Glutamatergic neuron (in vitro differentiated cells): ENCODE measurements at places on chromosomes 3 and 15. TPM values are rescaled to one million over a fixed set of nuclear protein-coding genes. Genes with fewer than 3 reads are reported as not detected.

SUSD5 gene
- total RNA-seq, result 2.0 TPM

LMCD1 gene
- 1.3 TPM for total RNA-seq

EOGT gene
- 17.2 TPM for total RNA-seq

GABRR3 gene
- not detected for total RNA-seq

HGD gene
- total RNA-seq, result not detected

ATP13A4 gene
- total RNA-seq, result 0.93 TPM

DNA sequence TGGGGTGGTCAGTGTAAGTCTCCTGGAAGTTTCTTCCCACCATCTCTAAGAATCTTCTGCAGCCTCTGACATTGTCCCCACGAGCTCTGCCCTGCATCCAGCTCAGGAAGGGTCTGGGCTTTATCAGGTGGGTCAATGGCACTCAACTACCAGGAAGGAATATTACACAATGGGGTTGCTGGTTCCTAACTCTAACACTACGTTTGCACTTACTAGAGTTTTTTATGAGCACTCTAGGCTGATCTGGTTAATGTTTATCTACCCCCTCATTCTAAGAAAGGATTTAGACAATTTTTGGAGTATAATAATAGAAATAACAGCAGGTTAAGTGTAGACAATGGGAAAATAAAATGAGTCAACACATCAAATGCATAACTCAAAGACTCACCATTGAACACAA, 411.1 kb upstream of the RGMA start:
- DNase-seq, result no peak

DNA sequence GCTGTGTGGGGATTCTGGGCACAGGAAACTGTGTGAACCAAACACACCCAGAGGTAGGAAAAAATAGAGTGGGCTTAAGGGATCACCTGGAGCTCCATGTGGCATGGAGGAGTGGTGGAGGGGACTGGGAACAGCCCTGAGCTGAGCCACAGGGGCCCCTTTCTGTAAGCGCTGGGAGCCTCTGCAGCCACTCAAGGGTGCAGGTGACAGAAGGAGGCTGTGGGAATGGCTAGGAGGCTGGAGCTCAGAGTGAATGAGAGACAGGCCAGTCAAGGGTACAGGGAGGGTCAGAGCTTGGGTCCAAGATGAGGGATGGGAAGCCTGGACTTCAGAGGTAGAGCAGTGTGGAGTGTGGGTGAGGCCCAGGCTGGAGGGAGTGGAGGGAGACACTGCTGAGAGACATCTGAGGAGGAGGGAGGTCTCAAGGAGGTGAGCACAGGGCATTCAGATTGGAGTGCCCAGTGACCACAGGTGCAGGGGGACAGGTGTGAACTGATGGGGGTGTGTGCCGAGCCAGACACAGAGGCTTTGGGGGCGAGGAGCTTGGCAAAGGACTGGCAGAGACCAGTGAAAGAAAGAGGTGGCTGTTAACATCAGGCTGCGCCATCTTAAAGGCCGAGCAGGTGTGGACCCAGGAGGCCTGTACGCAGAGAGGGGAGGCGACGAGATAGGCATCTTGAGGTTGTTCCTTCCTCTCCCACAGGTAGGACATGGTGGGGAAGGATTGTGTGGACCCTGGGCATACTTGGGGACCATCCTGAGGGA, 56.8 kb downstream of the FGD5 start:
- no peak for DNase-seq

GRCh38 chr3:8909160-8909559, 54.1 kb downstream of the RAD18 start:
- DNase-seq, result no peak

DNA sequence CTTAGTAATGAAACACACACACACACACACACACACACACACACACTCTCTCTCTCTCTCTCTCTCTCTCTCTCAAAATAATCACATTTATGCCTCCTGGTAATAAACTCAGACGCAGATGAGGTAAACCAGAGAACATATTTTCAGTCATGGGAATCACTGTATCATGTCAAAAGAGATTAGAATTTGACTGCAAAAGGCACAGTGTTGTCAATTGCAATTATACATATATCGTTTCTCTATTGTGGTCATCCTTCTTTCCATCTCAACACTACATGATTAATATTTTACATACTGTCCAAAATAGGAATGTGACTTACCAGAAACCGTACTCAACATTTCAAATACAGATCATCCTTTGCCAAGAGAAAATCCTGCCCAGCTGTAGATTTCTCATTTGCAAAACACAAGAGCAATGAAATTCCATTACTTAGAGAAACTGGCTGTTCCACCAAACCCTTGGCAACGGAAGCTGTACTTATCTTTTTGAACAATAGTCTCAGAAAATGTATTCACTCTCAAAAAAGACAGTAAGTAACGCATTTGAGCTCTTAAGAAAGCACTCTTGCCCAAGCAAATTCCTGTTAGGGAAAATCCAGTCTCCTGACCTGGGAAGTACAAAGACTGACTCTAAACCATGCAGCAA, 24.3 kb downstream of the PDZRN3 start:
- no peak for DNase-seq

DNA sequence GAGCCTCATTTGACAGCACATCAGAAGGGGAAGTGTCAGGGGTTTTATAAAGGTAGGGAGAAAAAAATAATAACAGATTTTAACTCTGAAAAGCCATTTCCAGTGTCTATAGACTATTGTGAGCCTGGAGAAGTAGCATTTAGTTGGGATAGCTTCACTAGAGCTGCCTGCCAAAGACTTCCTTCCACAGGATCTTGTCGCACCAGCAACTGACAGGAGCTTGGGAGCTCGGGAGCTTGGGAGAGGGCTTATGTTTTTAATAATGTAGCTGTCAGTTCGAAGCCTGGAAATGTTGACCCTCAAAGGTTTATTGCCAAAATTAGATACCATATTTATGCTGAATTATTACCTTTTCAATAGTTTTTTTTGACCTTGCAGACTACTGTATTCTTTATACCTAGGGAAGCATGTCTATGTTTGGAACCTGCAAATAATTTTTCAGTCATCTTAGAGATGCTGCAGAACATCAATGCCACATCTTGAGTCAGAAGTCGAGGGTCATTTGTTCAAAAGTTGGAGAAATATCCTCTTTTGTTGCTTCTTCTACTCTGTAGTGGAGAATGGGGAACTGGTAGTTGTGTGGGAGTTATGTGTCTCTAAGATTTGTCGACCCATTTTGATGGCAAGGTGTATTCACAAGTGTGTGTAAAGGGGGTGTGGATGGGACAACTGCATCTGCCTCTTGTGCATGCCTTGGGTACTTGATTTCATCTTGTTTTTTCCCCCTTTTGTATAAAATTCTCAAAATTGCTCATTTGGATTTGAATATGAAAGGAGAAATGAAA, 41.7 kb downstream of the ARPP21 start:
- DNase-seq, result no peak

DNA sequence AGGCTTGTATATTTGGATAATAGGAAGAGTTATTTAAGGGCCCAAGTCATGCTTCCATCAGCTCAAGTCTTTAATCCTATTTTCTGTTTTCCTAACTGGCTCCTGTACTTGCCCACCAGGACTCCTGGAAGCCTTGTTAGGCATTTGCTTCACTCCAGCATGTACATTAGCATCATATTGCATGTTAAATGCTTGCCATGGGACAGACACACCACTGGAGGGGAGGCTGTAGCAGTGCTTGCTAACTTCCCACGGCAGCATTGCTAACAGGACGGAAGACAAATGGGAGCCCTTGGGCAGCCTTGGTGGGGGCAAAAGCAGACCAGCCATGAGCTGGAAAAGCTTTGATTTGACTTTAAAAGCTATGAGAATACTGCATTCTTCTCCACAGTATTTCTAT, 6.1 kb downstream of the TMOD2 start:
- DNase-seq, result no peak

GRCh38 chr3:189572249-189572648, 58.9 kb upstream of the TP63 start:
- no peak for DNase-seq

GRCh38 chr15:69593981-69594966, 141.7 kb downstream of the RPLP1 start:
- DNase-seq, result no peak

- no peak for DNase-seq
Observed at GRCh38 chr3:35733341-35733740, 94.0 kb downstream of the ARPP21 start.

- no peak for DNase-seq
Observed at GRCh38 chr3:56702490-56703315, 19.6 kb upstream of the TASOR start.
